Pancreas (tissue), 10 donors: ENCODE measurements at places on chromosomes 3 and 15. TPM values are rescaled to one million over a fixed set of nuclear protein-coding genes. Genes with fewer than 3 reads are reported as not detected.

GRCh38 chr3:145857956-145858355, 303.0 kb downstream of the PLOD2 start:
- H3K27me3 ChIP-seq, result no peaks in the 10 kb centered on the region
- no peak overlapping the region for H3K4me3 ChIP-seq
- no peak for DNase-seq
- no peaks in the 10 kb centered on the region for H3K36me3 ChIP-seq
- H3K27ac ChIP-seq, result no peak overlapping the region
- peaks cover 17% of the 10 kb centered on the region for H3K4me1 ChIP-seq

DNA sequence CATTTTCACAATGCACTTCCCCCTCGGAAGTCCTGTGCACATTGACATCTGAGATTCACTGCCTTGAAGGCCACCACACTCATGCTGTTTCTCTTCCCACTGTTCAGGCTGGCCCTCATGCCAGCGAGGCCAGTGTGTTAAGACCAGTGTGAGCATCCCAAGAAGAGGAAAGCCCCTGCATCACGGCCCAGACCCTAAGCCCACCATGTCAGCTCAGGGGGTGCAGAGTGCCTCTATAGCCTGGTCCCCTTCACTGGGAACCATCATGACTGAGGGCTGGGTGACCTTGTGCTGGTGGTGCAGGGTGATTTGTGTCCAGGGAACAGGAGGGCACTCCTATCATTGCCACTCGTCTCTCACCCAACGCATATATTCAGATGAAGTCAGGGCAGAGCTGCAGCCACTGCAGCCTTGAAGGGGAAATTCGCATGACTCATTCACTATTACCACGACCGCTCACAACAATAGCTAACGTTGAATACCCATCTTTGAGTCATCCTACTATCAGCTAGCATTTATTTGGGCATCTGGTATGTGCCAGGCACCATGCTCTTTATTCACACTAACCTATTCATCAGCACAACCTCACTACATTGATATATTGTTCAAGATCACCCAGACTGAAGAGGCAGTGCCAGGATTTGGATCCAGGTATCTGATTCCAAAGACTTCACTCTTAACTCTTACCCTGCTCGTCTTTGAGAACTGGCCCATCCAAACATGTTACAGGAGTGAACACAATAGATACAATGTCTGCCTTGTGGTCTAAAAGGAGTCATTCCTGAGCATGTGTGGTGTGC, 58.8 kb upstream of the SLC6A11 start:
- no peak overlapping the region for H3K27ac ChIP-seq
- no peak overlapping the region for H3K4me3 ChIP-seq
- no peaks in the 10 kb centered on the region for H3K4me1 ChIP-seq
- no peaks in the 10 kb centered on the region for H3K36me3 ChIP-seq
- peaks cover 6% of the 10 kb centered on the region for H3K27me3 ChIP-seq
- DNase-seq, result no peak

GRCh38 chr3:152352554-152352953, 83.8 kb downstream of the MBNL1 start:
- no peaks in the 10 kb centered on the region for H3K4me1 ChIP-seq
- no peaks in the 10 kb centered on the region for H3K36me3 ChIP-seq
- no peaks in the 10 kb centered on the region for H3K27me3 ChIP-seq
- no peak overlapping the region for H3K4me3 ChIP-seq
- no peak for DNase-seq
- no peak overlapping the region for H3K27ac ChIP-seq

- H3K4me3 ChIP-seq, result no peak overlapping the region
- no peaks in the 10 kb centered on the region for H3K36me3 ChIP-seq
- H3K27me3 ChIP-seq, result no peaks in the 10 kb centered on the region
These were observed 19.6 kb downstream of the PLXND1 start for GRCh38 chr3:129586746-129587430.

DNA sequence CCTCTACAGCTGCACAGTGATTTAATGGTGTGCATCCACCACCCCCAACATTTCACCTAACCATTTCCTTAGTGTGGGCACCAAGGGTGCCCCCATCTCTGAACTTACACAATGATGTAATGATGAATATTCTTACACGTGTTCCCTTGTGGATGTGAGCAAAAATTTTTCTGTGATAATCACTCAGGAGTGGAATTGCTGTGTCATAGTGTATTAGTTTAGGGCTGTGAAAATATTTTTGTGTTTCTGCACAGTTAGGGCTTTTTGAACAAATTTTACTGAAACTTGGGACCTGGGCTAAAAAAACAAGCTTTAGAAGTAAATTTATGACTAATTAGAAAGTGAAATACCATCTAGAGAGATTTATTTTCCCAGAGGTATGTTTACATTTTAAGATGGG, 134.5 kb upstream of the CCNL1 start:
- no peaks in the 10 kb centered on the region for H3K27me3 ChIP-seq
- H3K36me3 ChIP-seq, result no peaks in the 10 kb centered on the region
- H3K4me3 ChIP-seq, result no peak overlapping the region
- H3K27ac ChIP-seq, result no peak overlapping the region
- H3K4me1 ChIP-seq, result no peaks in the 10 kb centered on the region
- DNase-seq, result no peak

GRCh38 chr3:8532251-8532871, 30.7 kb downstream of the LMCD1 start:
- H3K4me1 ChIP-seq, result peaks cover 3% of the 10 kb centered on the region
- DNase-seq, result no peak
- no peaks in the 10 kb centered on the region for H3K36me3 ChIP-seq
- no peak overlapping the region for H3K4me3 ChIP-seq

LIPC gene
- 1.1 TPM for polyA plus RNA-seq

KLHDC8B gene
- polyA plus RNA-seq, result 19.1 TPM

EPHA6 gene
- polyA plus RNA-seq, result 0.15 TPM

TRPC1 gene
- 1.6 TPM for polyA plus RNA-seq
